NCI-H1092 treated with DMSO at 0.1 percent for 48 hours (cell line): ENCODE measurements at places on chromosomes 3 and 15.

DNA sequence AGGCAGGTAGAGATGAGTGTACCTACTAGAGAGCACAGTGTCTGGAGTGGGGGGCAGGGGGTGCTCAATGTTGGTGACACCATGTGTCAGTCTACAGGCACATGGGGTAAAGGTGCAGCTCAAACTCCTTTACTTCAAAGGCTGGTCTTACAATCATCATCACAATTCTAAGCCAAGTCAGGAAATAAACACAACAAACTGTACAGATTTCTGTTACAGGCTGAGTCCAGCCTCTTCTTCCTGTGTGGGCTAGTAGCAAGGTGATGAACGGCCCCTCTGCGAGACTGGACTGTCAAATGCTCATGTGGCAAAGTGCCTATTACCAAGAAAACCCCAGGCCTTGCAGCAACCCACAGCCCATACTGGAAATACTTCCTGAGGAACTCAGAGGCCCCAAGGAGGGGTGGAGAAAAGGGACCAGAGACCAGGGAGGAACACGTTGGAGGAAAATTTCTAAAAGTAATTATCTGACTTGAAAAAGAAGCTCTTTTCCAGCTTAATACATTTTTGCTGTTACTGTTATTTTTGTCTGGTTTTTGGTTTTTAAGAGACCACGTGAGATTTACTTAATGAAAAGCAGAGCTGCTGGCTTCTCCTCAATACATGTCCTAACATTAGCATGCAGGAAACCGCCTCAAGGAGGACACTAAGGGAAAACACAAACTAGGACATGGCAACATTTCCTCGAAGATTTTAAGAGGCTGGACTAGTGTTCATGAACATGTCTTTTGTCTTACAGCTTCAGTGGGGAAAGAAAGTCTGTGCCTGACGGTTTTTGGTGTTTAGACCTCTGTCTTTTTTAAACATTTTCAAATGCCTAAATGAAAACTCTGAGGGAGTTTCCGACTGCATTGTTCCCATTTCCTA, 29.5 kb downstream of the TBC1D2B start:
- DNase-seq: no peak

DNA sequence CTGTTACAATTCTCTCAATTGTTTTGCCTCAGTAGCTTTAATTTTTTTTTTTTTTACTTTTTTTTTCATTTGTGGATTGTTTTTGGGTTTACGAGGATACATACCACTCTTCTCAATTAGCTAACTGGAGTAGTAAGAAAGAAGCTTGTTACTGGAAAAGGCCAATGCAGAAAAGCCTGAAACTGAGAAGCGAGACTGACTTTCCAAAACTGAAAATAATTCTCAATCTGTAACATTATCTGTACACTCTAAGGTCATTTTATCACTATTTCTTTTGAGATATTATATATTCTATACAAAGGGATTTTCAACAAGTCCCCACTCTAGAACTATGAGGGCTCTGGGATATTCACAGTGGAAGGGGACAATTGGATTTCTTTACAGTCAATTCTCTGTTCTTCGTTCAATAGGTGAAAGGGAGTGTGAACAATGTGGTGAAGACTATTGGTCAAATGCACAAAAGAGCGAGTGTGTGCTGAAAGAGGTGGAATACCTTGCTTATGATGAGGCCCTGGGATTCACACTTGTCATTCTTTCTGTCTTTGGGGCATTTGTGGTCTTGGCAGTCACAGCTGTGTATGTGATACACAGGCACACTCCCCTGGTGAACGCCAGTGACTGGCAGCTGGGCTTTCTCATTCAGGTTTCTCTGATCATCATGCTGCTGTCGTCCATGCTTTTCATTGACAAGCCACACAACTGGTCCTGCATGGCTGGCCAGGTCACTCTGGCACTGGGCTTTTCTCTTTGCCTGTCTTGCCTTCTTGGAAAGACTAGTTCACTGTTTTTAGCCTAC, 83.9 kb upstream of the KCNAB1 start:
- DNase-seq: no peak

GRCh38 chr3:186220911-186221645, 112.2 kb upstream of the ETV5 start:
- DNase-seq: no peak

DNA sequence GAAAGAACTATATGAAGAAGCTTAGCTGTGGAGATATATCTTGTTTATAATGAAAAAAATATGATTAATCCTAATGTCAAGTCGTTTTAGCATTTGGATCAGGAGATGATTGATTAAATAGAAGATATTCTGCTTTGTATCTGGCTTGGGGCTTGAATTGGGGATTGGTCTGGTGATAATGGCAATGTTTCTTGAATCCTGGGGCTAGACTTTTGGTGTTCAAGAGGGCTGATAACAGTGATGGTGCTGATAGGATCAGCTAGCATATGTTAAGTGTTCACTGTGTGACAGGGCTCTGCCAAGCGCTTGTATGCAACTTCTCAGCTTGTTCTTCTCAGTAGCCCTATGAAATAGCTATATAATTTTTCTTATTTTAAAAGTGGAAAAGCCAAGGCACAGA, 20.2 kb downstream of the CNOT10 start:
- no peak for DNase-seq

- DNase-seq: no peak
Measured at GRCh38 chr3:31275038-31275572, 257.6 kb upstream of the STT3B start.

- no peak for DNase-seq
Measured at GRCh38 chr3:193310914-193311723, 67.4 kb downstream of the ATP13A5 start.

DNA sequence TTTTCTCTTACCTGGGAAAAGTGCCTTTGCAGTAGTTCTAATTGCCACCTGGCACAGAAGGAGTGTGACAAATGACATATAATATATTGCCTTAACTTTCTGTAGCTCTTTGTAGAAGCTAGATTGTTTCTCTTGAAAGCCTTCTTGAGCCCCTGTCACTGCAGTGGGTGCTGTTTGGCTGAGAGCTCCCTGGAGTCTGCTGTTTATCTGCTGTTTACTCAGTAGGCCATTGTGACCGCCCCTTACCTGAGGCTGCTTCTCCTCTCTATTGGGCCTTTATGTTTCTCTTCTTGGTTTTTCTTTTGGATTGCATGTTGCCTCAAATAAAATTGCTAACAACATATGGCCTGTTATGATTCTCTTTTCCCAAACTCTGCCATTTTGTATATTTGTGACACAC, 16.7 kb downstream of the MAP2K5 start:
- DNase-seq: no peak

- DNase-seq: no peak
Measured at GRCh38 chr15:99131441-99132023, 26.7 kb downstream of the SYNM start.

DNA sequence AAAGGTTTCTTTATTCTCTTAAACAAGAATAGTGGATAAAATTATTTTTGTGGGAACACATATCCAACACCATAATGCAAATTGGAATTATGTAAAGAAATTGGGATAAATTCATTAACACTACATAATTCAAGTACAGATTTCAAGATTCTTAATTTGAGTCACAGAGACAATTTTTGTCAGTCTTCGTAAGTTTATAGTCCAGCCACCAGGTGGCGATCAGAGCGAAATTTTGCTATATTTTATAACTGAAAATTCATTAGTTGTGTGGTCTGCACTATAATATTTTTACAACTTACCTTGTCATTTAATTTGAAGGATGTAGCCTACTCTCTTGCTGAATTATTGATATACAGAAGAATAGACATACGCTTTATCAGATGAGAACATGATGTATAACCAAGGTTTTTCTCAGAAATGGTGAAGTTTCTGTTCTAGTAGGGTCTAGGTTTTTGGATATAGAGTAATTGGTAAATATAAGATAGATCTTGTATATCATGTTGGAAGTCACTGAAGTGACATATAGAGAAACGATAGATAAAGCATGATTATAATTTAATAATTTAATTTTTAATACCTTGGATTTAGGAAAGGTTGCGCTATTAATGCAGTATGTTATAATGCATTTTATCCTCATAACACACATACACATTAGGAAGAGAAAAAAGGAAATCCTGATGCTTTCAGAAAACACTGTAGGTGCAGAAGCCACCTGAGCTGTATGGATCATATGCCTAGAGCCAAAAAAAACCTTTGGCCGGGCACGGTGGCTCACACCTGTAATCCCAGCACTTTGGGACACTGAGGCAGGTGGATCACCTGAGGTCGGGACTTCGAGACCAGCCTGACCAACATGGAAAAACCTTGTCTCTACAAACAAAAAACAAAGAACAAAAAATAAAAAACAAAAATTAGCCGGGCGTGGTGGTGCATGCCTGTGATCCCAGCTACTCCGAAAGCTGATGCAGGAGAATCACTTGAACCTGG, 31.7 kb downstream of the PLSCR4 start:
- DNase-seq: peak; percentile 1

- peak; percentile 45 for DNase-seq
Measured at GRCh38 chr3:161291191-161291901, 70.2 kb downstream of the NMD3 start.

DNA sequence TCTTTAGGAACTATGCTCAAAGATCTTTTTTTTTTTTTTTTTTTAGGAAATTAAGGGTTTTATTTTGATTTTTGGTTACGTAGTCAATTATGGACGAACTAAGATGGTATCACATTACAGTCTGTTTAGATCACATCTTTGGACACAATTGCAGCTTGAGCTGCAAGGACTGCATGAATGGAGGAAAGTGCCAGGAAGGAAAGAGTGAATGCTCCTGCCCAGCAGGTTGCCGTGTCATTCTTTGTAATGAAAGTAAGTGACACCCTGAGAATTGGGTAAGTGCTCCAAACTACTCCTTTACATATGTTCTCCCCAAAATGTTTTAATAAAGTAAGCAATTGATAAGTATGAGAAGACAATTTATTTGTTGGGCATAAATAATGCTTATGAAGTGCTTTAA, 716.5 kb upstream of the GOLIM4 start:
- no peak for DNase-seq

DNA sequence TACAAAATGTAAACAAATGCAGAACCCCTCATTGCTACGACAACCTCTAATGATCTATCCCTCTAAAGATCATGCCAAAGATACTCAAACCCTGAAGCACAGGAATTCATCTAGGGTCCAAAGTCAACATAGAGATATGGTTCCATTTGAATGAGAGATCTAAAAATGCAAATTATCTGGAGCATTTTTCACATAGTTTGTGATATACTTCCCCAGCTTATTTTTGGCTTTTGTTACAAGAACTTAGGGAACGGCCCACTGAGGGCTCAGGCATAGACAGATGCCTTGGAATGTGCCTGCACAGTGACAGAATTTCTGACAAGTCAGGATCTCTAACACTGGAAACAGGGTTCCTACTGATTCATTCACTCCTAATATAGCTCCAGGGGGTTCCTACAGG, 258.9 kb upstream of the THBS1 start:
- DNase-seq: no peak

- DNase-seq: peak; percentile 72
Measured at GRCh38 chr3:18370672-18371071, 54.5 kb downstream of the SATB1 start.

- peak; percentile 51 for DNase-seq
Measured at GRCh38 chr15:31360843-31361763, 34.5 kb downstream of the KLF13 start.

DNA sequence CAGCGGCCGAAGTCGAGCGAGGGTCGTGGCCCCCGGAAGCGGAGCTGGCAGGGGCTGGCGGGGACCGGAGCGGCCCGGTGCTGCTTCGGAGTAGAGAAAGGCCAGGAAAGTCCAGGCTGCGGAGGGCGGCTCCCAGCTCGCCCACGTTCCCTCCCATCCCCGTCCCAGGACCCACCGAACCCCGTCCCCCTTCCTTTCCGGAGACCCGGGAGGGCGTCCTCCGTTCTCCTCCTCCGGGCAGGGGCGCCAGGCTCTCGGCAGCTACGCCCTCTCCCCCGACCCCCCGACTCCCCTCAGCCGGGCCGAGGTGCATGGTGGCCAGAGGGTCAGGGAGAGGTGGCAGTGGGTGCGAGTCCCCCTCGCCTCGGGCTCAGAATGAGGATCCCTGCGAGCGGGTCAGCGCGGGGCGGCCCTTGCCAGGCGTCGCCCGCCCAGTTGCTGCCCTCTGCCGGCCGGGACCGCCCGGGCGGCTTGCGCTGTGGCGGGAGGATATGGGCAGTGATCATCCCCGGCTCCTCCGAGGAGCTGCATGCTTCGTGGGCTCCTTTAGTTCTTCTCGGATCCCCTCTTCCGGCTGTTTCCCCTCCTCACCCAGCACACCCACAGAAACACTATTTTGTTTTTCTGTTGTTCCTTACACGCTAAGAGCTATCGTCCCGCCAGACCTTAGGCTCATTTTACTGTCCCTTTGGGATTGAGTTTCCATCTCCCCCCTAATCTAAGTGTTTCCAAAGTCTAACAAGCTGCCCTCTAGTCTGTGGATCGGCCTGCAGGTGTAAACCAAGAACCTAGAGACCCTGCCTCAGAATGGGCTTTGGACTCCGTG, 744 bp upstream of the ALDH1A2 start:
- DNase-seq: no peak

GRCh38 chr15:101250873-101251829, 697 bp downstream of the CHSY1 start:
- peak; percentile 40 for DNase-seq

GRCh38 chr15:70361891-70362290, 264.2 kb upstream of the TLE3 start:
- DNase-seq: no peak

DNA sequence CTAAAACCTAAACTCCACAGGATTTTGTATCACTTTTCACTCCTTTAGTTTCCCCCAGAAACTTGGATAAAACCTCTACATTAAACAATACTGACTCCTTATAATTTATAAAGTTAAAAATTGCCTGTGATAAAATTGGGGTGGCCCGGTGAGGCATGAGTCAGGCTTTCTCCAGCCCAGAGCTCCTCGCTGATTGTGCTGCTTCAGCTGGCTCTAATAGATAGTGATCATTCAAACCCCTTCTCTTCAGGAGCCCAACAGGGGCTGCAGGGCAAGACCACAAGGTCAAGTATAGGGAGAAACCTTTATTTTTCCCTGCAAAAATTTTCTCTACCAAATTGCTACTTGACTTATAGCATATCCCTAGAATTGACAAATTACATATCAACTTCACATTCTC, 308.2 kb downstream of the PLCL2 start:
- DNase-seq: no peak

GRCh38 chr3:194351080-194351672, at the start of gene CPN2:
Gene CPN2 (minus strand): TSS chr3:194351328. CDS start chr3:194342702, 8,626 bp downstream.
- no peak for DNase-seq

GRCh38 chr3:194485881-194486539, 792 bp downstream of the ATP13A3 start:
- no peak for DNase-seq

GRCh38 chr15:90414408-90415028, 26.5 kb downstream of the IQGAP1 start:
- no peak for DNase-seq

DNA sequence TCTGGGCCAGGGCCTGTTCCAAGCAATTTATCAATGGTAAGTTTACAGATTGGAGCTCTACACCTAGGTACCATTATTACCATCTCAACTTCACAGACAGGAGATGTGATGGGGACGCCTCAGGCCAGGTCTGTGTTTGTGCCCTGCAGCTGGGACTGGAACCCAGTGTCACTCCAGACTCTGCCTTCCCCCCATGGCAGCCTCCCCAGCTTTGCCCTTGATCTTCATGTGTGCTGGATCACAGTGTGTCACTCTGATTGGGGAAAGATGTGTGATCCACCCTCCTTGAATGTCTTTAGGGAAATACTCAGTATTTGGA, 59.6 kb downstream of the MGLL start:
- DNase-seq: no peak
